ENCODE measurements at places on chromosomes 3 and 15.
A peak's percentile ranks its signal among the peaks of the same experiment; 100 is the strongest.

GRCh38 chr3:58005669-58006068 is 2.6 kb upstream of the FLNB start:
- DNase-seq = peak; percentile 71

DNA sequence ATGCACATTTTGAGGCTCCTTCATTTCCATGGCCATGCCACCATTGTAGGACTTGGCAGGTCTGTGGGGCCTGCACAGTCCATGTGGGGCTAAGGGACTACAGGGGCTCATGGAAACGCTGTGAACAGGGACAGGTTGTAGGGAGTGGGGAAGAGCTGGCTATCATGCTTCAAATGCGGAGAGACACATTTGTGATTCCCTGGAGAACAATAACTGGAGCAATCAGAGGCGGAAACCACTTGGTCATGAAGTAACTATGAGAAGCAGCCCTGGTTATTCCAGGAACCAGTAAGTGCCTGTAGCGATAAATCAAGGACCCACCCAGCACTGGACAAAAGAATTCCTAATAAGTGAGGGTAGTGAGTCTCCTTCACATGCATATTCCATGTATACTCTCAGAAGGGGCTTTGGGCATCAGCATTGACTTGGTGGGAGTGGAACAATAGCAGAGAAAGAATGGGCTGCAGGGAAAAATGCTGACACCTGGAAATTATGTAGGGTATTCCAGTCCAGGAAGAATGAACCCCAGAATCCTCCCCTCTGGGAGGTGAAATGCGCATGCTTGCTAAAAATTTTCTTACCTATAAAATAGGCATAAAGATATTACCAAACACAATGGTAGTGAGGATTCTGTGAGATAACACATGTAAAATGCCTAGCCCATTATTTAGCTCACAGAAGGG is 251.4 kb upstream of the ROPN1 start:
- DNase-seq = no peak

DNA sequence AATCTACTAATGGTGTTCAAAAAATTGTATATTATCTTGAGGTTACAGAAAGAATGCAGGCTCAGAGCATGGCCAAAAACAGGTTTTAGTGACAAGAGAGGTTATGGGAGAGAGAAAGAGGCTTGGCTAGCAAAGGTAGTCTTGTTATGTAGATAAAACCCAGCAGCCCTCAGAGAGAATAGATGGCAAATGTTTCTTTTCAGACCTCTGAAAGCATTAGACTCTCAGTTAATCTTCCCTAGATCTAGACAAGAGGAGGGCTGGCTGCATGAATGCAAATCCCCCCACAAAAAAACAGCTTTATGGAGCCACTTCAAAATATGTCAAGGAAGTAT is 62.2 kb downstream of the OSTN start:
- no peak for DNase-seq

- no peak for DNase-seq
These were observed 46.9 kb downstream of the SFMBT1 start for GRCh38 chr3:52998771-52999513.

DNA sequence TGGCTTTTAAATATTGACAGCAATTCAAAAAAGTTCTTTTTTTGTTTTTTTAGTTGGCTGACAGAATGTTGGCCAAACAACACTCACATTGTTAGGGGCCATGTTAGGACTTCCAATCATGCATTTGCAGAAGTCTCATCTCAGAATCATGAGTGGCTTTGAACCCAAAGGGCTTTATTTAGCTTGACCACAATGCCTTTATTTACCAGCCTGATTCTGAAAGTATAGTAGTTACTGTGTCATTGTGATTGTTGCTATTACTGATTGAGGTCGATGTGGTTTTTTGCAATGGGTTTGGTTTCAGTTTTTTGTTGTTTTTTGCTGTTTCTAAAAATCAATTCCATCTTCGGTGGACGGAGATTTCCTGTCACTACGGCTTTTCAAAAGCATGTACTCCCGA is 7.2 kb downstream of the GLDN start:
- peak; percentile 20 for DNase-seq

- peak; percentile 76 for DNase-seq
These were observed 2.5 kb upstream of the INAFM2 start for GRCh38 chr15:40320931-40321371.

- no peak for DNase-seq
These were observed 56.1 kb downstream of the CACNA2D2 start for GRCh38 chr3:50447290-50447840.

- DNase-seq = no peak
These were observed 151.1 kb downstream of the ADAMTS17 start for GRCh38 chr15:100190675-100191074.

- no peak for DNase-seq
These were observed 1497.4 kb upstream of the CADM2 start for GRCh38 chr3:83461411-83461810.

GRCh38 chr3:56704706-56705105 is 21.6 kb upstream of the TASOR start:
- DNase-seq = no peak

DNA sequence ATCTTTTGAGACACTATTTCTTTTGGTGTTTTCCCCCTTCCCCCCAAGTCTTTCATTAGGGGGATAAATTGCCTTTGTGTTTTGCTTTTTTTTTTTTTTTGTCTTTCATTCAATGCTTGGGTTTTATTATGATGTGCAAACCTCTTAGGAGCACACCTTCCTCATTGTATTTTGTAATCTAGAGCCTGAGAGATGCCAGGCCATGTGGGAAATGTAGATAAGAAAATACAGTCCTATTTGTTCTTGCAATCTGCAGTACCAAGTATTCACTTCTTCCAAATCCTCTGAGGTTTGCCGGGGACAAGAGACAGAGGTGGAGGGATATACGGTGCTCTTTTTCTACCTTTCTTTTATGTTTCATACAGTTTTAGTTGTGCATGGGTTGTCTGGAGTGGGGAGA is 66.7 kb downstream of the LARS2 start:
- DNase-seq = no peak

GRCh38 chr3:160065282-160065681 is 76.6 kb downstream of the IL12A start:
- no peak for DNase-seq

GRCh38 chr3:196792771-196793170 is 53.1 kb downstream of the PAK2 start:
- DNase-seq = peak; percentile 49

DNA sequence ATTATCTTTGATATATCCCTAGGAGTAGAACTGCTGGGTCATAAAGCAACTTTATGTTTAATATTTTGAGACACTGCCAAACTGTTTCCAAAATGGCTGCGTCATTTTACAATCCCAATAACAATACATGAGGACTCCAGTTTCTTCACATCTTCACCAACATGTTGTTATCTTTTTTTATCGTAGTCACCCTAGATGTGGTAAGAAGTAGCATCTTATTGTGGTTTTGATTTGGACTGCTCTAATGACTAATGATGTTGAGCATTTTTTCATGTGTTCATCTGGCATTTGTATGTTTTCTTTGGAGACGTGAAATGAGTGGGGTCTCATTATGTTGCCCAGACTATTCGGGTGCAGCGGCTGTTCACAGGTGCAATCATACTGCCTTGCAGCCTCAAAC is 83.8 kb downstream of the MAP4 start:
- peak; percentile 22 for DNase-seq

GRCh38 chr15:89085289-89085926 is 2.8 kb upstream of the ABHD2 start:
- no peak for DNase-seq

DNA sequence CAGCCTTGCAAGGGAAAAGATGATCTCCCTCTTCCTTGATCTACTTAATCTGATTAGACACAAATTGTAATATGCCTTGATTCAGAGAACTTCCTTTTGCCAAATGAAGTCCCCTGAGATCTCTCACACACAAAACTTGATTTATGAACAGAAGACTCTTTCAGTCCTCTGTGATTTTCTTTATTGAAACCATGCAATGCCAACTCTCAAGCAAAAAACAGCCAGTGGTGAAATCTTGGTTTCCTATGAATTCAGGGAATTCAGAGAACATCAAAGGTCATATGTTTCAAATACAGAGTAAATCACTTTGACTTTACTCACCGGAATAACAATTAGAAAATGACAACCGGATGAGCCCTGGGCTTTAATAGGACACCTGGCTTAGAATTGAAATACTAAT is 211.7 kb downstream of the ABHD5 start:
- DNase-seq = no peak

DNA sequence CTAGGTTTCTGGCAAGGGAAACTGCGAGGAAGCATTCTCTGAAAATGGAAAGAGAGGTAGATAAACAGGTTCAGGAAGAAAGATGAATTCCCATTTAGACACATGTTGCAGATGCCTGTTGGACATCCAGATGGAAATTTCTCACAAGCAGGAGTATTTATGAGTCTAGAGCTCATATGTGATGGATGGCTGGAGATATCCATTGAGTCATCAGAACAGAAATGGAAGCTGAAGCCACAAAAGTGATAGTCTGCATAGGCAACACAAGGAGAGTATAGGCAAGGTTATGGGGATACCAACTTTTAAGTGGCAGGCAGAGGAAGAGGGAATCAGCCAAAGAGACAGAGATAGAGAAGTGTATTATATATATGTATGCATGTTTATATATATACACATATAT is 6.3 kb upstream of the RAMAC start:
- DNase-seq = no peak

DNA sequence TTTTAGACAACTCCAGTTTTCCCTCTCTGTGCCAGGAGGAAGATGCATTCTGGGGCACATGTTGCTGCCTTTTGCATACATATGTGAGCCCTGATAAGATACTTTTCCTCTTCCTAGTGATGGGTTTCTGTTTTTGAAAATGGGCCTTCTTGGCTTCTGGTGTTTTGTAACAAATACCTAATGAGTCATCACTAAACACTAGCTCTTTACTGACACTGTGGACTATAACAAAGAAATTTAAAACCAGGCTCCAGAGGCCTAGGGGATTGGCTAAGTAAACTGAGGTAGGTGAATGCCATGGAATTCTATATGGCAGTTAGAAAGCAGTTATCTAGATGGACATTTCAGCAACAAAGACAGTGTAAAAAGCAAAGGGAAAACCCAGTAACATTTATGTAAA is 93.4 kb upstream of the NR2E3 start:
- DNase-seq = peak; percentile 30

DNA sequence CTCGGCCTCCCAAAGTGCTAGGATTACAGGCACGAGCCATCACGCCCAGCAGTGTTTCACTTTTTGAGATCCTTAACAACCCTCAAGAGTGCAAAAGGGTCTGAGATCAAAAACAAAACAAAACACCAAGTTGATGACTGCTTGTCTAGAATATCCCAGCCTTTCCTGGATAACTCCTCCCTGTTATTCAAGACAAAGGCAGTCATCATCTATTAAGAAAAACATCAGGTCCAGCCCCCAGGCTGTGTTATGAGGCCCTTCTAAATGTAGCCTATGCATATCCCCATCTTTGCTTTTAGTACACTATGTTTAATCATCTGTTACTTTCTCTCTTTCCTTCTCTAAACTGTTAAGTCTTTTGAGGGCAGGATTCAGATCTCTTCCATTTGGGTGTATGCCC is 150.1 kb upstream of the FHIT start:
- DNase-seq = no peak

GRCh38 chr3:124246949-124247348 is 255.0 kb upstream of the ROPN1 start:
- peak; percentile 32 for DNase-seq

DNA sequence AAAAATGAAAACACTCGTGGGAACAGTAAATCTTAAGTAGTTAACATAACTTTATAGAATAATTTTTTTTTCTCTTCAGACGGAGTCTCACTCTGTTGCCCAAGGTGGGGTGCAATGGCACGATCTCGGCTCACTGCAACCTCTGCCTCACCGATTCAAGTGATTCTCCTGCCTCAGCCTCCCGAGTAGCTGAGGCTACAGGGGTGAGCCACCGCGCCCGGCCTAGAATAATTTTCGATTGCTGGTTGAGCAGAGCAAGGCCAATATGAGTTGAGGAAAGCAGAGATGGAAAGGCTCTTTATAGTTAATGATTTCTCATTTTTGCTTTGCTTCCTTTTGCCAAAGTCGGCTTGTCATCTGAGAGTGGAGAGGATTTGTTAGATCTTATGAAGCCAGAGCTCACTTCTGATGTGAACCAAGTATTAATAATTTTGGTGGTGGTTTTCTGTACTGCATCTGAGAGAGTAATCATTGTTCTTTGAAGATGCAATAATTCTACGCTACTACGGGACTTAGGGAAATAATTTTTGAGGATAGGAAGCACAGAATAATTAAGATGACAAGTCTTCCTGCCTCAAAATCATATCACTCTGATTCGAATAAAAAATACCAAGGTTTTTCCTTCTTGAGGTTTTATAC is 1.6 kb upstream of the GOLM2 start:
- DNase-seq = no peak

- peak; percentile 87 for DNase-seq
These were observed at the start of gene LRRC15 for GRCh38 chr3:194369522-194370279. Gene LRRC15, minus strand, starts transcription at chr3:194369743. Its CDS starts 8,700 bp downstream, at chr3:194361043.

DNA sequence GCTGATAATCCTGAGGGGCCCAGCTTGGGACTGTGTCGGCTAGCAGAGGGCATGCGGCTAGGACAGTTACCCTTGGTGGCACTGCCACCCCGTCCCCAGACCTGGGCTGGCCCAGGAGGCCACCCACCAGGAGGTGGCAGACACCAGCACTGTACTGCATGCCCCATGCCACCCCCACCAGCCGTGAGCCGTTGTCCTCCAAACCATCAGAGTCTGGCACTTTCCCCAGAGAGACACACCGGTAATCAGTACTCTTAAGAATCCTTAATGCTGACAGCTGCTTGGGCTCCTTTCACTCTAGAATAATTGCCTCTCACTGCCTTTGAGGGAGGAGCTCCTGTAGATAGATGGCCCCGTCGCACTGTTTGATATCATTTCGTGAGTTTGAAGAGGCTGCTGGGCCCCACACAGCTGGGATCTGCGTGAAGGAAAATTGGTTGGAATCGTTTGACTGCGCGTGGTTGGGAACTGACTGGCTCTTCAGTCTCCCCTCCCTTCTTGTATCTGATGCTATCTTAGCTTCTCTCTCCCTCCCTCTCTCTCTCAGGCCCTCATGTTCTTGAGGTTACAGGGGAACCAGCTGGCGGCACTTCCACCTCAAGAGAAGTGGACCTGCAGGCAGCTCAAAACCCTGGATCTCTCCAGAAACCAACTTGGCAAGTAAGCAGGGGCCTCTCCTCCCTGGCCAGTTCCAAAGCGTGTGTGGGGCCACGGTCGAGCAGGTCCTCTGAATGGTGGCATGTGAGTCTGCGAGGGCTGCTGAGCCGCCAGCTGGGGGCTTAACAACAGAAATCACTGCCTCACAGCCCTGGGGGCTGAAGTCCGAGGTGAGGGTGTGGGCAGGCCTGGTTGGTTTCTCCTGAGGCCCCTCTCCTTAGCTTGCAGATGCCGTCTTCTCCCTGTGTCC is 94.9 kb downstream of the LRRK1 start:
- DNase-seq = no peak

- DNase-seq = no peak
These were observed 38.7 kb upstream of the SNRK start for GRCh38 chr3:43247561-43248184.
